ENCODE measurements at places on chromosomes 7 and 10.

DNA sequence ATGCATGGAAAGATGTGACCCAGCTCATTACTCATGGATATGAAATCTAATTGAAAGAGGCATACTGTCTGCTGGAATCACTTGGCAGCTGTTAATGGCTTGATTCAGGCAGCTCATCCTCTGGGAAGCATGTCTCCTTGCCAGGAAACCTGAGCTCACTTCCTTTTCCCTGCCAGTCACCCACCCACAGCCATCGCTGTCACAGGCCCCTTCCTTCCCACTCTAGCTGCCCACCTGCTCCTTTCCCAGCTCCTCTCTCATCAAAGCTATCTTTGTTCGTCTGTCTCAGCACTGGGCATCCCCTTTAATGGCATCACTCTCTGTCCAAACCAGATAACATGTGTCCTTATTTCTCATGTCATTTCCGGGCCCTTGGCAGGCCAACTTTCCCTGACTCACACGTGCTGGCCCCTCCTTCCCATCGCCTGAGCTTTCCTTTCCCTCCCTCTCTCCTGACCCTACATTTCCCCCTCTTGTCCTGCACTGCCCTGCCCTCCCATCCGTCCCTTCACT, 721.9 kb downstream of the TNS3 start:
- DNase-seq, result no peak

- no peak for DNase-seq
Measured at GRCh38 chr7:81111781-81112540, 193.1 kb upstream of the SEMA3C start.

DNA sequence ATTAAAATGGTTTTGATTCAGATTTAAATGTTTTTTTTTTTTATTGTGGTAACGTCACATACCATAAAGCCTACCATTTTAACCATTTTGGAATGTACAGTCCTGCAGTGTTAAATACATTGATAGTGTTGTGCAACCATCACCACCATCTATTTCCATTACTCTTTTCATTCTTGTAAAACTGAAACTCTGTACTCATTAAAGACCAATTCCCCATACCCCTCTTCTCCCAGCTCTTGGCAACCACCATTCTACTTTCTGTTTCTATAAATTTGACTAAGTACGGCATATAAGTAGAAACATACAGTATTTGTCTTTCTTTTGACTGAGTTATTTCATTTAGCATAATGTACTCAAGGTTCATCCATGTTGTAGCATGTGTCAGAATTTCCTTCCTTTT, 96.2 kb downstream of the EXOC4 start:
- no peak for DNase-seq

- DNase-seq, result no peak
Measured at GRCh38 chr7:91946549-91946948, 5.9 kb downstream of the AKAP9 start.

DNA sequence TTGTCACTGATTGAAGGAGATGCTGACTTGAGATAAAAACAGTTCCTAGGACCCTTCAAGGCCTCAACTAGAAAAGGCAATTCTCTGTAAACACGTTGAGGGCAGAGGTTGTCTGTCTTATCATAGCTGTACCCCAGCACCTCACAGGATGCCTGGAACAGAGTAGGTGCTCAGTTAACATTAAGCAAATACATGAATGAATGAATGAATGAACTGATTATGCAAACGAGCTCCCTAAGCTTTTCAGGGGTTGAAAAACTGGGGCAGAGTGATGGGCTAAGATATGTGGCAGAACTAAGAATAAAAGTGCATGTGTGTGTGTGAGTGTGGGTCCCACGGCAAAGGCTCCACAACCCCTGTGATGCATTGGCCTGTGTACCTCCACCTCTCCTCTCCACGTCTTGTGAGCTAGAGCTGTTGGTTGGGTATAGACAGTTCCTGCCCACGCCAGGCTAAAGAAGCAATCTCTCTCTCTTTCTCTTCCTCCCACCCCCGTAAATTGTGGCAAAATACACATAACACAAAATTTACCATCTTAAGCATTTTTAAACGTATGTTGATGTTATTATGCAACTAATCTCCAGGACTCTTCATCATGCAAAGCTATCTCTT, 20.9 kb upstream of the SMC3 start:
- DNase-seq, result no peak

- no peak for DNase-seq
Measured at GRCh38 chr7:144830811-144831210, 5.0 kb downstream of the TPK1 start.

GRCh38 chr10:69317626-69318105, 39.4 kb downstream of the HK1 start:
- DNase-seq, result no peak

All from T47D (cell line).